Cardiac muscle cell (in vitro differentiated cells and primary cell): ENCODE measurements at places on chromosomes 11 and 22. TPM values are rescaled to one million over a fixed set of nuclear protein-coding genes. Genes with fewer than 3 reads are reported as not detected.

- no peaks in the 10 kb centered on the region for H3K36me3 ChIP-seq
- H3K4me1 ChIP-seq = no peaks in the 10 kb centered on the region
- peak; percentile 45 for DNase-seq
- H3K27ac ChIP-seq = no peak overlapping the region
- H3K27me3 ChIP-seq = peaks cover 66% of the 10 kb centered on the region
Observed at GRCh38 chr22:46073683-46074504, 76.4 kb upstream of the PPARA start.

DNA sequence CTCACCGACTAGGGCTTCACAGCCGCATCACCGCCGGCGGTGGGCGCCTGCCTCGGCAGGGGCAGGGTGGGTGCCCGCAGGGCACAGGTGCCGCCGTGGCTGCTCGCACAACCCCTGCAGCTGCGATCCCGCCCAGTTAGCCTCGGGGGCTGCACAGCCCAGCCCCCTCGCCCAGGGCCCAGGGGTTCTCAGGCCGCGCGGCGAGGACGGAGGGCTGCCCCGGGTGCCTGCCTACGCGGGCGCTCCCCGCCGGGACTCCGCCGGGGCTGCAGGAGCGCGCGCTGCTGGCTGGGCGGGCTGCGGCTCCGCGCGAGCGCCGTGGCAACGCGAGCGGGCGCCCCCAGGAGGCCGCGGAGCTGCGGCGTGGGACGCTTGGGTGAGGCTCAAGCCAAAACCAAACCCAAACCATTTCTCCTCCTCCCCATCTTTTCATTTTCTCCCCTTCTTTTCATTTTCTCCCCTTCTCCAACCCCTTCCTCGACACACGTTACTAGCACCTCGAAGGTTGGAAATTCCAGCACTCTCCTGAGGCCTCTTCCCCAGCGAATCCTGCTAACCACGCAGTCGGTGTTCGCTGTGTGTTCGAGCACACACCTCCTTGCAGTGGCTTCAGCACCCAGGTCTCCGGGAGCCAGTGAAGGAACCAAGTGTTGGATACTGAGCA, at the start of gene MICAL3:
MICAL3 (minus strand) TSS at position 286 of the 664 bp plus-strand sequence. CDS start 117,749 bp downstream, outside the sequence.
- H3K4me3 ChIP-seq = peak within 1 kb of the TSS; percentile 74
- no peaks in the 10 kb centered on the region for H3K4me1 ChIP-seq

DNA sequence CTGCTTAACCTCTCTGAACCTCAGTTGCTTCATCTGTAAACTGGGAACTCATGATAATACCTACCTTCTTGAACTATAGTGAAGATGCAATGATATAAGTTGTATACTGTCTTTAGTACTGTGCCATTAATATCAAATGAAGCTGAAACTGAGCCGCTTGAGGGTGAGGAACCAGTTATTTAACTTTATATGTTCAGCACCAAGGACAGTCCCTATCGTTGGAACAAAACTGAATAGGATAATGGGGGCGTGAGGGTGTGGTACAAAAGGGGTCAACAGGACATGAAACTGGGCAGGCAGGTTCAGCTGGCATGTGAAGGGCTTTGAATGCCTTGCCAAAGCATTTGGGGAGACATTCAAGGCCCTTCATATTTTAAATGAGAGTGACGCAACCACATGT, 112.6 kb downstream of the C11orf91 start:
- H3K4me3 ChIP-seq = no peak overlapping the region
- no peaks in the 10 kb centered on the region for H3K4me1 ChIP-seq
- H3K27ac ChIP-seq = no peak overlapping the region
- no peaks in the 10 kb centered on the region for H3K36me3 ChIP-seq
- peak; percentile 11 for DNase-seq

Gene ZNF70
- 6.4 and 8.4 TPM in 2 replicates for total RNA-seq

Gene CBLIF
- total RNA-seq = 0.69 TPM in 1 of 2 replicates, not detected in the other

Gene POLD4
- total RNA-seq = 64.4 and 74.9 TPM in 2 replicates

- no peak overlapping the region for H3K4me3 ChIP-seq
- H3K27me3 ChIP-seq = no peaks in the 10 kb centered on the region
- H3K36me3 ChIP-seq = no peaks in the 10 kb centered on the region
- H3K27ac ChIP-seq = no peak overlapping the region
- H3K4me1 ChIP-seq = no peaks in the 10 kb centered on the region
- no peak for DNase-seq
Observed at GRCh38 chr11:83717537-83717936, 431.4 kb upstream of the CCDC90B start.

Gene SLC17A6
- total RNA-seq = not detected in 2 replicates

Gene NEFH
- total RNA-seq = 0.88 and 1.8 TPM in 2 replicates

DNA sequence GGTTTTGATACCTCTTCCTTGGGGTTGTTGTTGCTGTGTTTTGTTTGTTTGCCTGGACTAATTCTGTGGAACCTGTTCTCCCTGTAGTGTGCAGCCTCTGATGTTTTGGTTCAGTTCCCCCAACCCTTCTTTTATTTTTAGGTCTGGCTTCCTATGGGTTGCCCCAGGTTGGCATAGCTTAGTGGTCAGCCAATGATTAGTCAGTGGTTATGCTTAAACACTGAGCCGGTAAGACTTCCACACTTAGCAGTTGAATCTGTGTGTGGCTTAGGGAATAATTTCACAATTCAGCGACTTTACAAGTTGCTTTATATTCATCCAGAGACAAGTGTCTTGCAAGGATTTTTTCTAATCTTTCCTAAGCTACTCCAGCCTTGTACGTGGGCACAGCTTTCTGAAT, 78.6 kb upstream of the CLPB start:
- no peak for DNase-seq
- no peaks in the 10 kb centered on the region for H3K36me3 ChIP-seq
- H3K27me3 ChIP-seq = no peaks in the 10 kb centered on the region

DNA sequence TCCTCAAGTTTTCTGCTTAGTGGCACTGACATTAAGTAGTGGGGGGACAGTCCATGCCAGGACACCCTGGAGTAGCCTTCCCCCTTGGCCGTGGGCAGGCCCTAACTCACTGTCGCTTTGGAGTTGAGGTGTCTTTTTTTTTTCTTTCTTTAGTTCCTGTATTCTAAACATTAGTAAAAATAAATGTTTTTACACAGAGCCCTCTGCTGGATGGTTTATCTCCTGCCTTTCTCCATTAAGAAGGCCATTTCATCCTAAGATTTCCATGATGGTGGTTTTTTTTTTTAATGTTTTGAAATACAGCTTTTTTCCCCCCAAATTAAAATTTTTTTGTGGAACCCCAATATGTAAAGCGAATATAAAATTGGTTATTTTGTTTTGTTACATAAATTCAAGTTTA, 1.8 kb upstream of the TIGD3 start:
- peaks cover 7% of the 10 kb centered on the region for H3K4me1 ChIP-seq
- DNase-seq = no peak
- H3K4me3 ChIP-seq = no peak overlapping the region
- H3K36me3 ChIP-seq = peaks cover 40% of the 10 kb centered on the region
- H3K27ac ChIP-seq = no peak overlapping the region
- peaks cover 19% of the 10 kb centered on the region for H3K27me3 ChIP-seq

Gene HSPB2
- total RNA-seq = 0.36 and 0.74 TPM in 2 replicates

- peaks cover 50% of the 10 kb centered on the region for H3K27me3 ChIP-seq
- H3K4me1 ChIP-seq = no peaks in the 10 kb centered on the region
- H3K27ac ChIP-seq = no peak overlapping the region
- H3K4me3 ChIP-seq = no peak overlapping the region
- DNase-seq = no peak
- no peaks in the 10 kb centered on the region for H3K36me3 ChIP-seq
Observed at GRCh38 chr11:16406226-16406625, 49.9 kb upstream of the SOX6 start.

DNA sequence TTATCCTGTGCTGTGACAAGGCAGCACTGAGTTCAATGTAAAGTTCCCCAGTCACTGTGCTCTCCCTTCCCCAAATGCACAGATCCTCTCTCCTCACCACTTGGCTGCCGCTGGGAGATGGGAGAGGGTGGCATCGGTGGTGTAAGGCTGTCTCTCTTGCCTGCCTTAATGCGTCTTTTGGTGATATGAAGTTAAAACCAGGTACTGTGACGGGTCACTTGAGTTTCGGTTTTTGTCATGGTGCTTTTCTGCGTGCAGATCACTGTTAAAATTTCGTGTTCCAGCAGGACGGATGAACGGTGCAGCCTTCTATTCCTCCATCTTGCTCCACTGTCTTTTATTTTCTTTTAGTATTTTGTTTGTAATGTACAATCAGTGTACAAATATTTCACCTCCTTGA, 18.6 kb downstream of the GLB1L2 start:
- no peaks in the 10 kb centered on the region for H3K36me3 ChIP-seq
- no peak overlapping the region for H3K27ac ChIP-seq
- no peaks in the 10 kb centered on the region for H3K27me3 ChIP-seq
- DNase-seq = no peak
- no peaks in the 10 kb centered on the region for H3K4me1 ChIP-seq

Gene ARL2
- total RNA-seq = 189 and 224 TPM in 2 replicates

GRCh38 chr22:21691816-21692215, 26.0 kb downstream of the PPIL2 start:
- no peak overlapping the region for H3K27ac ChIP-seq
- no peaks in the 10 kb centered on the region for H3K4me1 ChIP-seq
- H3K36me3 ChIP-seq = peaks cover 3% of the 10 kb centered on the region

GRCh38 chr11:115656669-115657068, 152.5 kb upstream of the CADM1 start:
- H3K27me3 ChIP-seq = peaks cover 25% of the 10 kb centered on the region
- H3K4me3 ChIP-seq = no peak overlapping the region
- H3K27ac ChIP-seq = no peak overlapping the region
- DNase-seq = no peak
- H3K4me1 ChIP-seq = peaks cover 11% of the 10 kb centered on the region
- no peaks in the 10 kb centered on the region for H3K36me3 ChIP-seq

- H3K36me3 ChIP-seq = no peaks in the 10 kb centered on the region
- H3K27ac ChIP-seq = no peak overlapping the region
- DNase-seq = no peak
- H3K4me3 ChIP-seq = no peak overlapping the region
Observed at GRCh38 chr11:88179141-88179540, 3.9 kb upstream of the RAB38 start.

Gene ARHGAP1
- 59.3 and 76.9 TPM in 2 replicates for total RNA-seq

Gene KRTAP5-8
- total RNA-seq = not detected in 2 replicates

Gene PNPLA3
- total RNA-seq = 2.1 and 2.3 TPM in 2 replicates

DNA sequence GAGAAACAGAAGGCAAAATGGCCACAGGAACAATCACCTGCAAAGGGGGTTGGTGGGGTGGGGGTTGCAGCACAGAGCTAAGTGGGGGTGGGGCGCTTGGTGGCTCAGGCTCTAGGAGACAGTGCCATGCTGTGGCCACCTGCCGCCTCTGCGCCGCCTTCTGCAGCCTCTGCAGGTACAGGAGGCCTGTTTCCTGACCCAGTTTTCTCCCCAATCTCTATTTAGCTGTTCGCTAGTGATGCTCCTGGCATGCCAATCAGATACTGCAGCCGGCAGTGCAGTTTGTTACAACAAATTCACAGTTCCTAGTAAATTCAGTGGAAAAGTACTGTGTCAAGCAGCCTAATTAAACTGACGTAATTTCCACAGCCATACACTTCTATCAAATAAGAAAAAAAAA, 106.4 kb downstream of the SERGEF start:
- DNase-seq = no peak
- H3K4me3 ChIP-seq = no peak overlapping the region
- H3K27ac ChIP-seq = no peak overlapping the region
- peaks cover 8% of the 10 kb centered on the region for H3K4me1 ChIP-seq

DNA sequence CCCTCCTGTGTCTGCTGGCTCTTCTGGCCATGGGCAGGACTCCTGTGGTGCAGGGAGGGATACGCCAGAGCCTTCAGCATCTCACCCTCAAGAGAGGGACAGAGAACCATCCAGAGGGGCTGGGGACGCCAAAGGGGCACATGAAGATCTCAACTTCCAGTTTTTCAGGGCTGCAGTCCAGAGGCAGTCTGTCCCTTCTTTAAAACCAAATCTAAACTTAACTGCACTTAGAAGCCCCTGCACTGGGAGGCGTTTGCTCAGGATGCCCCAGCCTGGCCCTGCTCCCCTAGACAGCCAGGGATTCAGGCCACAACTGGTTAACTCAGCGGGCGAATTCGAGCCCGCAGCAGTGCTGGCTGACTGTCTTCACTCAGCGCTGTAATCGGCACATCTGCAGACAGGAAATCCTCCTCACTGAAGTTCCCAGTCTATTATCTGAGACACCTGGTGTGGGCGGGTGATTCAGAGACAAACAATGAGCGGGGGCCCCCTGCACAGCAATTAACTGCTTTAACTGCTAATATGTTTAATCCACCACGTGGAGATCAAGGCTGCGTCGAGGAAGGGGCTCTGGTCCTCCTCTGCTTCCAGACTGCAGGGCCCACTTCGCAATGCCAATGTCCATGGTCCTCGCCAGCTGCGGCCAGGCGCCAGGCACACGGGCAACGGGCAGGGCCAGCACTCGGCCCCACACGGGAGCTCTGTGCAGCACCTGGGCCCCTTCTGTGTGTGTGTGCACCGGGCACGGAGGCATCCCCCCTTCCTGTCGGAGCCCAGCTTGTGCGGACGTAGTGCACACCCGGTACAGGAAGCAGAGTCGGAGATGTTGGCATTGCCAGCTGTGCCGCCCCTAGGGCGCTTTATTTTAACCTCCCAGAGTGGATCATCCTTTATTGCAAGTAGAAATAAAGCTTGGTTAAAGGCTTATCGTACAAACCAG, 36.9 kb upstream of the GNB1L start:
- no peak overlapping the region for H3K27ac ChIP-seq
- H3K36me3 ChIP-seq = no peaks in the 10 kb centered on the region
- no peak for DNase-seq
- H3K27me3 ChIP-seq = no peaks in the 10 kb centered on the region
- no peak overlapping the region for H3K4me3 ChIP-seq

DNA sequence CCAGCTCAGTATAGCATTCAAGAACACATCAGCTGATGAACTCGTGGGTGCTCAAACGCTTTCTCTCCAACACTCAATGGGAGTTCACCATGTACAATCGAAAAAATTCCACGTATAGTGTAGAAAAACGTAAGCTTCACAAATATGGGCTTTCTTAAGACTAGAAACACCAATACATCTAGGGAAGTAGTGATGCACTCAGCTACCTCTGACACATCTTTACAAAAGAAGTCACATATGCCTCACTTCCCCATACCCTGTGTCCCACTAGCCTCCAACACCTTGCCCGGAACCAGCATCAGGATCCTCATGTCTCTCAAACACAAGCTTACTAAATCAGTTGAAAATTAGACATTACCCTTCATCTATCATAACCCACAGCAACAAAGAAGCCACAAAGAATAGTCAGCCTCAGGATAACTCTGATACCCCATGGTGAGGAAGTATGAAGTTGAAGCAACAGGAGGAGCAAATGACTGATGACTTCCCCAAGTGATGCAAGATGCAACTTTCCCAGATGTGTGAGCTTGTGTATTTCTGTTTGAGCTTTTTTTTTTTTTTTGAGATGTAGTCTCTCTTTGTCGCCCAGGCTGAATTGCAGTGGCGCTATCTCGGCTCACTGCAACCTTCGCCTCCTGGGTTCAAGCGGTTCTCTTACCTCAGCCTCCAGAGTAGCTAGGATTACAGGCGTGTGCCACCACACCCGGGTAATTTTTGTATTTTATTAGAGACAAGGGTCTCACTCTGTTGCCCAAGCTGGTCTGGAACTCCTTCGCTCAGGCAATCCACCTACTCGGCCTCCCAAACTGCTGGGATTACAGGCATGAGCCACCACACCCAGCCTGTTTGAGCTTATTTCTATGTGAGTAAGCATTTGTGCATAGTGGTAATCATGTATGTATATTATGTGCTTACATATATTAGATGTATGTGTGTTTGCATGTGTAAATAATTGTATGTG, 8.5 kb upstream of the DENND5A start:
- H3K27ac ChIP-seq = no peak overlapping the region
- peaks cover 33% of the 10 kb centered on the region for H3K4me1 ChIP-seq
- no peak overlapping the region for H3K4me3 ChIP-seq
- peak; percentile 63 for DNase-seq
- no peaks in the 10 kb centered on the region for H3K27me3 ChIP-seq
- no peaks in the 10 kb centered on the region for H3K36me3 ChIP-seq
